MV-4-11 (cell line): ENCODE measurements at places on chromosomes 1 and 21.

DNA sequence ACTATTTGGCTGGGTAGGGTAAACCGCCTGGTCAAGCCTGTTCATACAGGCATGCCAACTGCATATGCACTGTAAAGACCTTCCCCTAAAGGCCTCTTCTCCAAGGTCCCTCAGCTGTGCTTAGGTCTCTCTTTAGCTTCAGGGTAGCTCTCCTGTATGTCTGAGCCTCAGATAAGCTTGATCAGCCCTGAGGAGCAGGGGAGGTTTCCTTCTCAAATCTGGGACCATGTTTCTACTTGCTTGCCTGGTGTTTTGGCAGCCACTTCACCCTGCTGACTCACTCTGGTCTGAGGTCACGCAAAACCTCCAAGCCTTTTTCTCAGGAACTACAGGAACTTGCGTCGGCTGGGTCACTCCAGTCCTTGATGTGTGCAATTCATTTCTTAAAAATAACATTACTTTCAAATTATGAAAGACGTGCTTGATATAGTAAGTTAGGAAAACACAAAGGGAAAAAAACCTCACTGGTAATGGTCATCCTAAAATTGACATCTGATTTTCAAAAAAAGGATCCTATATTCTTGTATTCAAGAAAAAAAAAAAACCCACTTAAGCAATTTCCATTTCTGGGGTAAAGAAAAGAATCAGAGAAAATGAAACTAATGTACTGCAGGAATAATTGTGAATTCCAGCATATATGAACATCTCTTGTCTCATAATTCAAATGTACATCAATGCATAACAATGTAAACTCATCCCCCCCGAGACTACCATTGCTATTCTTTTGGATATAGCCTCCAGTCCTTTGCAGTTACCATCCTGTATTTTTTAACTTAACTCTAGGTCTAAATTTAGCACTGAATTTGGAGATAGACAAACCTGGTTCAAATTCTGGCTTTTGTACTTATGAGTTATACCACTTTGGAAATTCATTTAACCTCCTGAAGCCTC lies 24.8 kb upstream of the RNF19B start:
- DNase-seq = peak; percentile 91

DNA sequence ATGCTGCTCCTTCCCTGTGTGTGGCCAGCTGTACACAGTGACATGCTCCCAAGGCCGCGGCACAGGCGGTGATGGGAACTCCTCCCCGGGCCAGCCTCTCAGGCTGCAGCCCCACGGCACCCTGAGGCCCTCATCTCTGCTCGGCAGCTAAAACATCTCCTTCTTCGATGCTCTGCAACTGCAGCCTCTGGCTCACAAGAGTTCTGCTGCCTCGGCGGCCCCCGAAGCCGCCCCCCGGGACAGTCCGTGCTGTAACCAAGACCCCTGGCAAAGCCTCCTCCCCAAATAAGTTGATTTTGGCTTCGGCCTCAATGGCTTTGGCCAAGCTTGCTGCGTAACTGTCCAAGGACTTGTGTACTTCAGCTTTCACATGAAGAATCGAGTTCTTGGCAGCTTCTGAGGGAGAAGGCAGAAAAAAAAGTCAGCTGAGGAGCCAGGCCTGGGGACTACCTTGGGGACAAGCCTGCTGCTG lies 51.3 kb downstream of the GPR161 start:
- DNase-seq = no peak

DNA sequence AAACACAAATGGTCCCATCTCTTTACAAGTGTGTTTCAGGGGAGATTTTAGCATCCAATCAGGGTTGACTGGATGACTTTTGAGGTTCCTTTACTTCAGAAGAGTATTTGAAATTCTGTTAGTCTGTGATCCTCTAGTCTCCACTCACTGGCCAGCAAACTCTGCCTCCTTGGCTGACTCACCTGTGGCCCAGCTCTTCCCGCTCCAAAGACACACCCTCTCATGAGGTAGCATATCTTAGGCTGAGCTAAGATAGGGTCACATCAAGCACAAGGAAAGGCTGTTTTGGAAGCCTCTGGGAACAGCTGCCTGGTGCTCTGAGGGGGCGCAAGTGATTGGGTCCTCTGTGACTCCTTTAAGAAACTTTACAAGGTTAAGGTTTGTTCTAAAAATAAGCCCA lies 102.3 kb upstream of the FGGY start:
- DNase-seq = no peak

- DNase-seq = no peak
Observed at GRCh38 chr21:42366292-42367010, at the start of gene TFF1. Gene TFF1, minus strand, starts transcription at chr21:42366535. Its CDS starts 40 bp downstream, at chr21:42366495.

- DNase-seq = no peak
Observed at GRCh38 chr1:202214089-202214843, 20.7 kb downstream of the LGR6 start.

- no peak for DNase-seq
Observed at GRCh38 chr1:207004931-207005830, 27.4 kb downstream of the C1orf116 start.

GRCh38 chr1:2073382-2074230 lies 23.4 kb downstream of the PRKCZ start:
- no peak for DNase-seq

- peak; percentile 17 for DNase-seq
Observed at GRCh38 chr1:236685917-236686814, at the start of gene ACTN2. Gene ACTN2, plus strand, starts transcription at chr1:236686499. Its CDS starts 175 bp downstream, at chr1:236686674.

DNA sequence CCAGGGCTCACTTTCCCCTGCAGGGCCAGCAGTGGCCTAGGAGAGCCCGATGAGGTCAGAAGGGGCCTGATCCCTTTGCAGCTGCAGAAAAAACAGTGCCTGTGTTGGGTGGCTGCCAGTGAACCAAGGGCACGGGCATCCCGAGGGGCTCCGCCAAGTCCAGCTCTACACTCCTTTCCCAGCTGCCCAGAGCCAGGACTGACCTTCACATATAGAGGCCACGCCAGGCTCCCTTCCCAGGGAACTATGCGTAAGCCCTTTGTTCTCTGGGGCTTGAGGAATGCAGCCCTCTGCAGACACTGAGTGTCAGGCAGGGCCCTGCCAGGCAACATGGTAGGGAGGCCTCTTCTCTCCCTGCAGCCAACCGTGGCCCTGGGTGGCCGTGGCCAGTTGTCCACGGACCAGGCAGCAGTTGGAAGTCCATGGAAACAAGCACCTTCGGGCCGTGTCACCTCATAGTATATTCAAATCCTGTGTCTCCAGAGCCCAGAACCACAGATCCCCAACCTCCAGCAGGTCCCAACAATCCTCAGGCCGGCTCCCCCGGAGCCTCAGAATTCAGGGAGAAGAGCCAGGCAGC lies 194.0 kb downstream of the NPHP4 start:
- no peak for DNase-seq

- no peak for DNase-seq
Observed at GRCh38 chr21:15498455-15498854, 231.3 kb upstream of the USP25 start.

GRCh38 chr1:27086026-27086425 lies 68.9 kb downstream of the SLC9A1 start:
- DNase-seq = no peak

DNA sequence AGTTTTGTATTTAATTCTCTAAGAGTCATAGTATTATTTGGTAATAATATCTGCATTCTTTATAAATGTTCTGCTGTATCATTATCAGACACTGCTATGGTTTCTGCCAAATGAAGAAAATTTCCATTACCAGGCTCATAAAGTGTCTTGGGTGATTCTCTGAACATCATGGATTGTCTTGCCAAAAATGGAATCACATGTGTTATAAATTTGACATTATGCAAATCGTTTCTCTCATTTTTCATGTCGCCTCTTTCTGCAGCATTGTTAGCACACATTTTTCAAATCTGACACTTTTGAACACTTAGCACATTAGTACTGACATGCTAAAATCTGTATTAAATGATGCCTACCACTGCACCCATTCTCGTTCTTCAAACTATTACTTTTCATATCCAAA lies 74.2 kb upstream of the NEK7 start:
- no peak for DNase-seq

DNA sequence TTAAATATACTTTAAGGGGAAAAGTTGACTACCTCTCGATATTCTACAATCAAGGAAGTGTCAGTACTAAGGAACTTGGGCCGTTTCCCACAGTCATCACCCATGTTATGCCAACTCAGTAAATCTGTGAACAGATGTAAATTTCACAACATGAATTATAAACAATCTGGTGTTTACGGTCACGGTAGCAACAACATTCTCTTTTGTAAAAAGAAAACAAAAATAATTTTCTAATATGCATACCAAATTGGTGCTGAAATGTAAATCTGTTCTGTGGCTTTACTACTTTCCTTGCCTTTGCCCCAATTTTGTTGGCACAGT lies 1.2 kb downstream of the SH3GLB1 start:
- no peak for DNase-seq

DNA sequence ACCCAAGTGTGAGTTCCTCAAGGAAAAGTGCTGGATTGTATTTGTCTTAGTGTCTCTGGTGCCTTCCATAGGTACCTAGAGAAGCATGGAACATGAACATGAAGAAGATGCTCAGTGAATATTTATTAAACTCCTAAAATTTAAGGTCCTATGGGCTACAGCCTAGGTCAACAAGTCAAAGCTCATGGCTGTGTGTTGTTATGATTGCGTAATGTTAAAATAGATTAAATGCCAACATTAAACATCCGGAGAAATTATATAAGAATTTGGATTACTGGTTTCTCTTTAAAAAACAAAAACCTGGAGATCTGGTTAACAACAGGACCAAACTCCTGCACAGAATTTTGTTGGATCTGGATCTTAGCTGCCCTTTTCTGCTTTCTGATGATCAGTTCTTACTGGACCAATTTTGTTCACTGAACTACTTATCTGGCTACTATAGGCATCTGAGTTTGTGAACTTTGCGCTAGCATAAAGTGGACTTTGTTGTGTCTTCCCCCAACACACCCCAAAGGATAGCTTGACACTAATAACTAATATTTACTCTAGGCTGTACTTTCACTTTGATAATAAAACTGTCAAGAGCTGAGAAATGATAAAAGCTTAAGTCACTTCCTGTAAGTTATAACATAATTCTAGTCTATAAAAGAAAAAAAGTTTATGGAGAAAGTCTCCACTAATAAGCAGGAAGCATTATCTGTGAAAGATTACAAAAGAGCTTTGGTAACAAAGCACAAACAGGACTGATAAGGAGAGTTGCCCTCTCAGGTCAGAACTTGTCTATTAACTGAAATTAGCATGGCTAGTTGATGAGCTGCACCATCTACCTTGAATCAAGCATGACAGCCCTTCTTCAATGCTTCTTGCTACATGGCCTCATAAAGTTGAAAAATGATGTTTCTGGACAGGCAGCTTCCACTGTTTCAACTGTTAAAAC lies 20.7 kb downstream of the F5 start:
- no peak for DNase-seq

DNA sequence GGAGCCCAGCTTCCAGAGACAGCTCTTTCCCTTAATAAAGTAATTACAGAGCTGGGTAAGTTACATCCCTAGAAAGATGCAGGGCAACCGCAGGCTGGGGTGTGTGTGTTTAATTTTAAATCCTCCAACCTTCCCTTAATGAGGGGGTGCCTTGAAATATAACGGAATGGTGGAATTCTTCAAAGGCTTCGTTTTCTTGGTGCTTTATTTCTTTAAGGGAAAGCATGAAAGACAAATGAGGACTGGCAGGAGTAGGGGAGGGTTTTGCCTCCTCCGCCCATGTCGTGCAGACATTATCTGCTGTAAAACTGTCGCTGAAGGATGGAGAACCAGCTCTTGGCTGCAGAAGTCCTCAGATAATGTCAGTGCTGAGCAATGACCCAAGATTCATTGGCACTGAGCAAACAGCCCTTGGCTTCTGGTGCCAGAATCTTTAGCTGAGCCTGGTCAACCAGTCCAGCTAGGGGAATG lies 15.5 kb downstream of the SLC6A17 start:
- no peak for DNase-seq

DNA sequence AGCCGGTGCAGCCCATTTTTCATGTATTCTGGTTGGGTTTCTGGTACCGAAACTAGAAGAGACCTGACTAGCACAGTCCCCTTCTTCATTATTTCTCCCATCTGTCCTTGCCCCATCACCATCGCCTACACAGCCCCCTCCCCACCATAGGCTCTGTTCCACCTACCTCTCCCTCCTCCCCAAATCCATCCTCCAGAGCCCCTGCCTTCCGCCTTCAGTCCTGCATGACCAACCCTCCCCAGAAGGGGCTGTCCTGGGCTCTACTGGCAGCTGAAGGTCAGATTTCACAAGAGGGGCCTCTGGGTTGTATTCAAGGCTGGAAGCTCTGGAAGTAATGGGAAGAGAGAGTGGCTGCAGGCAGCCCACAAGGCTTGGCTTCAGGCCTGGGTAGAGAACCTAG lies 55.2 kb downstream of the SDC3 start:
- no peak for DNase-seq
